GM12878 (cell line): ENCODE measurements at places on chromosomes 3 and 15. TPM values are rescaled to one million over a fixed set of nuclear protein-coding genes. Genes with fewer than 3 reads are reported as not detected.

DNA sequence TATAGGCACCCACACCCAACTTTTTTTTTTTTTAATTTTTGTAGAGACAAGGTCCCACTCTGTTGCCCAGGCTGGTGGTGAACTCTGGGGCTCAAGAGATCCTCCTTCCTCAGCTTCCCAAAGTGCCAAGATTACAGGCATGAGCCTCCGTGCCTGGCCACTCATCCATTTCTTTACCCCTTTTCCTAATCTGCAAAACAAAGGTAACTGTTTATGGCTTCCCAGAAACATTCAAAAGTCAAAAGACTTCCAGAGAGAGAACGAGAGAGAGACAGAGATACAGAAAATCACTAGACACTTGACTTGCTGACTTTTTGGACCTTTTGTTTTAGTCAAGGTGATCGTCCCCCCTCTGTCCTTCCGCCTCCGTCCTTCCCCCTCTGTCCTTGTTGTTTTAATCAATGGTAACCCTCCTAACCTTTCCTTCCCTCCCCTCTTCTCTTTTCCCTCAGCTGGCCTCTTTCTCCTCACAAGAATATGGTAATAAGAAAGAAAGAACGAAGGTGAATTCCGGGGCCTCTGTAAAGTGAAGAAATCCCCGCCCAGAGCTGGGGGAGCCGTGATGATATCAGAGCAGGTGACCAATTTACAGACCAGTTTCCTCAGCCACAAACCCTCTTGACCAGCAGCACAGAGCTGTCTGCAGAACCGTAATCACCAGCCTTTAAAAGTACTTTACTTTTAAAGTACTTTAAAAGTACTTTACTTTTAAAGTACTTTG lies 21.9 kb downstream of the KLHL6 start:
- no peaks in the 10 kb centered on the region for H3K36me3 ChIP-seq
- peaks cover 53% of the 10 kb centered on the region for H3K4me1 ChIP-seq
- no peak for DNase-seq
- peak overlapping the region; percentile 40 for H3K27ac ChIP-seq
- no peaks in the 10 kb centered on the region for H3K27me3 ChIP-seq

CTXND1 gene
- polyA plus RNA-seq = 0.03 TPM in 1 of 2 replicates, not detected in the other

- no peaks in the 10 kb centered on the region; the same call in 1 of the 2 replicates for H3K4me1 ChIP-seq
- no peak for DNase-seq
- no peak overlapping the region for H3K4me3 ChIP-seq
- H3K27me3 ChIP-seq = no peaks in the 10 kb centered on the region
These were observed 26.9 kb upstream of the LDHAL6B start for GRCh38 chr15:59179717-59180116.

DNA sequence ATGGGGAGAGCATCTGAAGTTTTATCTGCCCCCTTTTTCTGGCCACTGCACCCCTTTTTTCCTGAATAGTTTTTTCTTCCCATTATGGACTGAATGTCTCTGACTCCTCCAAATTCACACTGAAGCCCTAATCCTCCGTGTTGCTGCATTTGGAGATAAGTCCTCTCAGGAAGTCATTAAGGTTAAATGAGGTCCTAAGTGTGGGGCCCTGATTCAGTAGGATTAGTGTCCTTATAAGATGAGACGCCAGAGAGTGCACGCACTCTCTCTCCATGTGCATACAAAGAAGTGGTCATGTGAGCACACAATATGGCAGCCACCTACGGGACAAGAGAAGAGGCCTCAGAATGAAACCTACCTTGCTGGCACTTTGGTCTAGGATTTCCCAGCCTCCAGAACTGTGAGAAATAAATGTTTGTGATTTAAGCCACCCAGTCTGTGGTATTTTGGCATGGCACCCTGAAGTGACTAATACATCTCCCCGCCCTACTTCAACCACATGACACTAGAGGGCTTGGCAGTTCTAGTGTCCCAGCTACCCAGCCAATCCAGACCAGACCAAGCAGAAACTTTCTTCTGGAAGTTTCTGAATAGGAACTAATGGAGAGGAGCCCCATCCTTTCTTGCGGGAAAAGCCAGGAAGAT lies 191.3 kb downstream of the PDE8A start:
- no peak overlapping the region for H3K4me3 ChIP-seq
- peaks cover 2% of the 10 kb centered on the region; the same call in 1 of the 2 replicates for H3K27me3 ChIP-seq
- no peak overlapping the region for H3K27ac ChIP-seq
- H3K36me3 ChIP-seq = no peaks in the 10 kb centered on the region

GRCh38 chr3:107432646-107433045 lies 55.4 kb downstream of the CCDC54 start:
- no peaks in the 10 kb centered on the region; the same call in 1 of the 2 replicates for H3K27me3 ChIP-seq
- H3K4me3 ChIP-seq = no peak overlapping the region
- no peak for DNase-seq
- no peaks in the 10 kb centered on the region for H3K36me3 ChIP-seq
- no peaks in the 10 kb centered on the region; the same call in 1 of the 2 replicates for H3K4me1 ChIP-seq

DNA sequence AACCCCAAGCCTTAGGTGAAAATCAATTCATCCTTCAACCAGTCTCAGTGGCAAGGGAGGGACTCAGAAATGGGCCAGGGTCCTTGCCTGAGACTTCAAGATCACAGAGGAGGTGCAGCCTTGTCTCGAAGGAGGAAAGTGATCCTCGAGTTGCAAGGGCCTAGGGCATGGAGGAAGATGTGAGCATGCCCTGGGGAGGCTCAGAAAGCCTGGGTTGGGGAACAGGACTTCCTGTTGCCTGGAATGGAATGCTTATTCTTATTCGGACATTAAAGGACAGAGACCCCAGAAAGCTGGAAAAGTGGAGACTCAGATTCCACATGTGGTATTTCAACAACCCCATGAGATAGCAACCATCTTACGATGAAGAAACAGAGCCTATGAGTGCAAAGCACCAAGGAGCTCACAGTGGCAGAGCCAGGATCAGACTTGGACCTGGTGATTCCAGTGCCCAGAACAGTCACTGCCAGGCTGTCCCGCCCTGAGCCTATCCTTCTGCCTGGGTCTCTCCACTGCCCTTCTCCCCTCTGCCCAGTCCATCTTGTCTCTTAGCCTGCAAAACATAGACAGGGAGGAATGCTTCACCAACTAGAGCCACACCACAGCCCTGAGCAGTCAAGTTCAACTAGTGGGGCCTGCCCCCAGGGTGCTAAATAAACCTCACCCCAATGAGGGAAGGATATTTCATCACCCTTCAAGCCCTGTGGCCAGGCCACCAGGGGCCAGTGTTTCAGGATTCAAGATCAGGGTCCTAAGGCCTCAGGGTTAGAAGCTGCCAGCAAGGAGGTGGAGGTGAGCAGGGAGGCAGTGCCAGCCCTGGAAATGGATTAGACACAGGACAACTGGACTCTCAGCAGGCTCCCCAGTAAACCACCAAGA lies 21.9 kb downstream of the DAPK2 start:
- no peak for DNase-seq
- H3K4me1 ChIP-seq = 0 out of 2 replicates have a peak, but pooled peaks cover 4% of the 10 kb centered on the region
- no peak overlapping the region for H3K4me3 ChIP-seq

HIGD2B gene
- polyA plus RNA-seq = not detected in 2 replicates

- no peaks in the 10 kb centered on the region for H3K27me3 ChIP-seq
- no peak for DNase-seq
- H3K27ac ChIP-seq = no peak overlapping the region
- H3K4me3 ChIP-seq = no peak overlapping the region
- H3K36me3 ChIP-seq = no peaks in the 10 kb centered on the region
These were observed 2.6 kb upstream of the IL20RB start for GRCh38 chr3:136954980-136955780.

DNA sequence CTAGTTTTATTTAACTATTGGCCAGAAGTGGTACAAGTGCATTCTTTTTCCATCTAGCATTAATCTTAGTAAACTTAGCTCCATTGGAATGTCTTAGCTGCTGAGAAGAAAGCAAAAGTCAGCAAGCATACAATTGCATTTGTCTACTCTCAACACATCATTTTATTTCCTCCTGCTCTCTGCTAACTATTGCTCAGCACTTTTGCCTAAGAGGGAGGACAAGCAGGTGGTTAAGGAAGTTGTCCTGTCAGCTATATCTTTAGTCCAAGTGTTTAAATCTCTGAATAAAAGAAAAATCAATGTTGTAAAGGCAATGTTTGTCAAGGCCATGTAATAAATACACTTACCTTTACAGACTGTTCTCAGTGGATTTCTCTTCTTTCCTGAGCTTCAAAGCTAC lies 51.0 kb downstream of the FHIT start:
- no peak overlapping the region for H3K4me3 ChIP-seq
- no peak overlapping the region for H3K27ac ChIP-seq
- no peaks in the 10 kb centered on the region for H3K27me3 ChIP-seq
- no peak for DNase-seq

DNA sequence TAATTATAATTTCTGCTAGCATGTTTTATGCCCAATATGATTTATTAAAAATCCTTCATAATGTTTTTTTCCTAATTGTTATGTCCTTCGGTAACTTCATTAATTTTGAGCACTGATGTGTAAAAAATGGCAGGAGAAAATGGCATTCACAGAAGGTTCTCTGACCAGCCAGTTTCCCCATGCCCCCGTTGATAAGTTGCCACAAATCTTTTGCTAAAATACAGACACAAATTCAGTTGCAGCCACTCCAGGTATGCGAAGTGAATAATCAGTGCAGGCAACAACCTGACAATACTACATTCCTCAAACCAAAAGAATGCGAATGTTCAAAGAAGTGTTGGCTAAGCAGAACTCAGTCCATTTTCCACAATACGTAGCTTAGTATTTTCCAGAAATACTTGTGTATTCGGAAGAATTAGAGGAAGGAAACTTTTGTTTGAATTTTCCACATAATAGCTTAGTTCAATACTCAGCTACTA lies 32.7 kb downstream of the CHL1 start:
- DNase-seq = no peak
- no peak overlapping the region for H3K27ac ChIP-seq
- no peaks in the 10 kb centered on the region for H3K4me1 ChIP-seq
- H3K27me3 ChIP-seq = no peaks in the 10 kb centered on the region
- H3K36me3 ChIP-seq = no peaks in the 10 kb centered on the region

GRCh38 chr3:4060064-4060463 lies 243.1 kb upstream of the SETMAR start:
- no peaks in the 10 kb centered on the region for H3K36me3 ChIP-seq
- H3K27me3 ChIP-seq = no peaks in the 10 kb centered on the region
- no peak for DNase-seq

DNA sequence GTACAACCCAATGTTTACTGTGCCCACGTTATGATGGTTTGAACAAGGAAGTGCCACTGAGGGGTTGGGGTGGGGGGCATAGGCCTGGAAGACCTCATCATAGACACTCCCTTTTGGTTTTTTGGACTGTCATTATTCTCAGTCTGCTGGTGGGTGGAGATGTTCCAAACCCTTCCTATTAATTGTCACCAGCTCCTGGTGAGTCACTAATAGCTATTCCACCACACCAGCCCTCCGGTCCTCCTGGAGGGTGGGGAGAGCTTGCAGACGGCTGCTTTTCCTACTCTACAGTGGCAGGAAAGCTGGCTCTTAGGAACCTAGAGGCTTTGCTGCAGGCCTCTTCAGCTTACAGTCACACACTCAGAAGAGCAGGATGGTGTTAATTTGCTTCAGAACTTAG lies 9.0 kb upstream of the COPG1 start:
- no peak overlapping the region for H3K4me3 ChIP-seq
- DNase-seq = no peak
- peaks cover 7% of the 10 kb centered on the region; the same call in 1 of the 2 replicates for H3K4me1 ChIP-seq
- H3K36me3 ChIP-seq = no peaks in the 10 kb centered on the region

DNA sequence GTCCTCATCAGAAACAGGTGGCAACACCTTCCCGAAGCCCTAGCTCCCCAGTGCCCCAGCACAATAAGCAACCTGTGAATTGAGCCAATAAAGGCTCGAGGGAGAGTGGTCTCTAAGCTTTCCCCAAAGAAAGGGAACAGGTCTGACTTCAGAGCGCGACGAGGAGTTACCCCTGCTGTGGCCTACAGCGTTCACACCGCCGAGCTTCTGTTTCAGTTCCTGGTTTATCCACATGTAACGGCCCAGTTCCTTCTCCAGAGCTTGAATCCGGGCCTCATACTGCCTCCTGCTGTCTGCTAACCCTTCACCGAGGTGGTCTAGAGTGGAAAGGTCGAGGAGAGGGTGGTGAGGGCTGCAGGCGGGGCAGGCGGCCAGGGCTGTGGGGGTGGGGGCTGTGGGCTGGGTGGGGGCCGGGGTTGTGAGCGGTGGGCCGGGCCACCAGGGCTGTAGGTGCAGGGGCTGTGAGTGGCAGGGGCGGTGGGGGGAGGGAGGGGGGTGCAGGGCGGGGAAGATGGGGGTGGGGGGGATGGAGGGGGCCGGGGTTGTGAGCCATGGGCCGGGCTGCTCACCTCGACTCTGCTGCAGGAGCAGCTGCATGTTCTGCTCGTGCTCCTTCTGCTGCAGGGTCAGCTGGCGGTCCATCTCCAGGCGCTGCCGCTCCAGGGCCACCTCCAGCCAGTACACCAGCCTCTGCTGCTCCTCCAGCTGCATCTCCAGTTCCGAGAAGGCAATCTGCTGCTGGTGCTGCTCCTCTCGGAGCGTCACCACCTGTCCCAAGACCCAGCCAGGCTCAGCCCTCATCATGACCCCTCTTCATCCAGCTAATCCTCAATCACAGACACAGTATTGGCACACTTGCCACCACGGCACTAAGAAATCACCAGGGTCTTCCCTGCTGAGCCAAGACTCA lies 26.2 kb downstream of the KIF7 start:
- peaks cover 42% of the 10 kb centered on the region for H3K36me3 ChIP-seq
- no peak overlapping the region for H3K4me3 ChIP-seq
- H3K27ac ChIP-seq = no peak overlapping the region
- no peaks in the 10 kb centered on the region for H3K4me1 ChIP-seq
